NCI-H774 (cell line): ENCODE measurements at places on chromosomes 3 and 15.

- DNase-seq = no peak
These were observed 4.3 kb upstream of the MYL3 start for GRCh38 chr3:46867550-46867898.

DNA sequence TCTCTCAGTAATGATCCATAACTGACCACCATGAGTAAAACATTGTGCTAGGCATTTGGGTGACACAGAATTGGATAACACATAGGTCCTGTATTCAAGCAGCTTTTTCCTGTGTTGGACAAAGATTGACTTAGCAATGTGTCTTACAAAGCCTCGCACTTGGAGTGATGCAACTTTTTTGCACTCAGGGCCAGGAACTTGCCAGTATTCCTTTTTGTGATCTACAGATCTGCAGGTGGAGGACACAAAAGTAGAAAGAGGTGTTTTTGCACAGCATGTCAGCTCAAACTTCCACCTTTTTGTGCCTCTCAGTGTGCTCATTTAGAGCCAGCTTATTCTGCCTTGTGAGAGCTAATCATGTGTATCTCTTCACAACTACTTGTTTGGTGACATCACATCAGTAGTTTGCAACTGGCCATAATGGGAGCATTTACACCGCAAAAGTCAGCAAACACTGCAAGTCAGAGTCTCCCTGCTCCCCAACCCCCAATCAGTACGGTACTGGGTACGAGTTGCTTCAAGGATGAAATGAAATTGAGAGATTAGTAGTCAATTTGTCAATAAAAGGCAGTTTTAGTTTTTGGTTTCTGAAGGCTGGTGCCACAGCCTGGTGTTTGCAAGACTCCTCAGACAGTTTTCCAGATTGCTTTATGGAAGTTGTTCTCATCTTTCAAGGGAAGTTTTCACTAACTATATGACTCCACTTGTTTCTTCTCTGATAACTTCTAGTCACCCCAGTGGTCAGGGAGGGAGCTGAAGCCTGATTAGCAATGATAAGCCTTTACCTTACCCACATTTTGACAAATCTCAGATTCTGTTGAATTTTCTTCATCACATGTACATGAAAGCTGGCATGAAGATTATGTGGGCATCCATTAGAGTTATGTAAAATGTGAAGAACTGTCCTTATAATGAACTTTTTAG, 149.1 kb downstream of the PDCD6IP start:
- DNase-seq = no peak

DNA sequence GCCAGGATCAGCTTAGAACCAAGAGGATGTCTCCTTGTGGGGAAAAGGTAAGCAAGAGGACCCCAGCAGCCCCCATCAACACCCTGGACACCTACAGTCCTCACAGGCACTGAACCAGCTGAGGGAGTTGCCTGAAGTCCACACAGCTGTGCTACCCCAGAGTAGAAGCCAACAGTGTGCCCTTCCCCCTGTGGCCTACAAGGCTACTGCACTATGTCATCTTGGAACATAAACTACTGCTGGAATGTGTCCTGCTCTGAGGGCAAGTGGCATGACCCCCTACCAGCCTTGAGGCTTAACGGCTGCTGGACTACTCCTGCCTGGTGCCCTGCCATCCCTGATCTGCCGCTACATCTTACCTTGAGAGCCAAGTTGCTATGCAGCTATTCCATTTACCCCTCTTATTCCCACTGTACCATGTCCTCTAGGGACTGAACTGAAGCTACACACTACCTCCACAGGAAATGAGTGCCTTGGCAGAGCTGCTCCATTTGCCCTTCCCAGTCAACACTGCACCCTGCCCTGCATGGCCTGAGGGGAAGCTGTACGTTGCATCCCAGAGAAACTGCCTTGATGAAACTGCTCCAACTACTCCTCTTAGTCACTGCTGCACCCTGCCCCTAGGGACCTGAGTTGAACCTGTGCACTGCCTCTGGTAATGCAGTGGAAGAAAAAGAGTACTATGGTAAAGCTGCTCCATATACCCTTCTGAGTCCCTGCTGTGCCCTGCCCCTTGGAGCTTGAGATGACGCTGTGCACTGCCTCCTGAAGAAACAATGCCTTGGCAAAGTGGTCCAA, 40.2 kb upstream of the ATP13A5 start:
- no peak for DNase-seq

DNA sequence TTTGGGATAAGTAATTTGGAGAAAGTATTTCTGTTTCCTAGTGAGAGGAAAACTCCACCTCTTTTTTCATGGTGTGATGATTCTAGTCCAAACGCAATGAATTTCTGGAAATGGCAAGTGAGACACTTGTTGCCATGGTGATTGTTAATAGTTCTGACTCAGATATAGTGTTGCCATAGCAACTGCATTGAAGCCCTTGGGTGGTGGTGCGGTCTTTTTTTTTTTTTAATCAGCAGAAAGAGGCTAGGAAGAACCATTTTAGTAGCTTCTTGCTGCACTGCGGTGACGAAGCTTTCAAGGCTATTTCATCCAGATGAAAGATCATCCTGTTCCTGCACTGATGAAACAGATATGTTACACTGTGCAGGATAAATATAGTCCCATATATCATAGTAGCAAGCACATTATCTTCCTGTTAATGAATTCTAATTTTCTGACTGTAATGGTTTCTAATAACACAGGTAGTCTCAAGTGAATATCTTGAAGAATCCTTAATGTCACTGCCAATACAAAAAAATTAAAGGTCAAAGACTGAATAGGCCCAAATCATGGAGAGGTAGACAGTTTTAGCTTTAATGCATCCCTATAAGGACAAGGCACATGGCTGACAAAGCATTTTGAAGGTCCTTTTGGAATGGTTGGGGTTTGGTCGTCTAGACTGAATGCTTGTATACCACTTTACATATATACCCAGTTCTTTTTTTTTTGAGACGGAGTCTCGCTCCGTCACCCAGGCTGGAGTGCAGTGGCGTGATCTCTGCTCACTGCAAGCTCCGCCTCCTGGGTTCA, 125.1 kb upstream of the ZBTB20 start:
- DNase-seq = peak; percentile 24

DNA sequence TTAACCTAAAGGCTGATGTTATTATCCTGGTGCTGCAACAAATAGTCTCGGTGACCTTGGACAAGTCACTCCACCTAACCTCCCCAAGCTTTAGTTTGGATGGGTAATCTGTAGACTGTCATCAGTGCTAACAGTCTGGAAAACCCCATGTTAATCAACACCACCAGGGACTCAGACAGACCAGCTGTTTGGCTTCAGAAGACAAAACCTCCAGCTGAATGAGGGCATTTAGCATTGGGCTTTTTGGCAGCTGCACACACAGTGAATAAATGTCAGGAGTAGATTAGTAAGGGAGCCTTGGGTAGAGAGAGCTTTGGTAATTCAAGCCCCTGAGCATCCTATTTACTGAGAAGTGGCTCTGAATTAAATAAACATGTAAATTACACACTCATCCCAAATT, 24.9 kb upstream of the C3orf80 start:
- DNase-seq = peak; percentile 80

DNA sequence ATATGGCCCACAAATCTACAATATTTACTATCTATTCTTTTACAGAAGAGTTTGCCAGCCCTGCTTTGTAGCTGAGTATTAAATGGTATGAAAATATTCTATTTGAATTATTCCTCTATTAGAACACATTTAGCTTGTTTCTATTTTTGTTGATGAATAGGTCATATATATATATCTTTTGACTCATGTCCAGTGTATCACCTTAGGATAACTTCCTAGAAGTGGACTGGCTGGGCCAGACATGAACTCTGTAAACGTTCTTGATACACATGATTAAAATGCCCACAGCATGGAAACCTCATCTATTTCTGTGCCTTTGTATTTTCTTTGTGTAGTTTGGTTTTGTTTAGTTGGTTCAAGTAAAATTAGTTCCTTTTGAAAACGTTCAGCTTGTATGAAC, 37.1 kb downstream of the DAZL start:
- no peak for DNase-seq

- DNase-seq = no peak
These were observed 137.2 kb upstream of the SUCLG2 start for GRCh38 chr3:67791620-67792019.

GRCh38 chr3:147373301-147373700, 33.0 kb downstream of the ZIC4 start:
- DNase-seq = no peak
